ENCODE measurements at places on chromosomes 1 and 21.

- DNase-seq, result no peak
These were observed 18.7 kb upstream of the LRRC47 start for GRCh38 chr1:3814771-3815561.

- DNase-seq, result no peak
These were observed 77.8 kb downstream of the TM2D1 start for GRCh38 chr1:61647142-61647541.

GRCh38 chr1:11333631-11334030 lies 60.6 kb downstream of the UBIAD1 start:
- DNase-seq, result no peak

- DNase-seq, result no peak
These were observed 425 bp downstream of the DDR2 start for GRCh38 chr1:162632698-162633080.

Data from COLO829 (cell line).